ENCODE measurements at places on chromosomes 4 and X. TPM values are rescaled to one million over a fixed set of nuclear protein-coding genes. Genes with fewer than 3 reads are reported as not detected.

GRCh38 chr4:2469192-2469984 lies 482 bp downstream of the RNF4 start:
- peak; percentile 52 for DNase-seq

DNA sequence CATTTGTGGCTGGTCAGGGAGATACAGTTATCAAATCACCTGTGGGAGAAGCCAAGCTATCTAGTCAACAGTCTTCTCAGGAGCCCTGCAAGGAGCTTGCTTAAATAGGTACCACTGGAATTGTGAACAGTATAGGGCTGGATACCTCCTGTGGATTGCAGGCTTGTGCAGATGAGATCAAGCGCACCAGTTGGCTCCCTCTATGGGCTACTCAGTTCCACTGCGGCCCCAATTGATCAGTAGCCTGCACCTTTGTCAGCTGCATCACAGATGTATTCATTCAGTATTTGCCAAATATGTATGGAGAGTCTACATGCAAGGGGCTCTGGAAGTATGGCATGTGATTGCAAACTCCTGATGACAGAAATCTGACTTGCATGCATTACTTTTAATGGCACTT lies 28.6 kb downstream of the TEX13A start:
- peak; percentile 0 for DNase-seq

GRCh38 chr4:2742081-2742822 lies 13.9 kb downstream of the TNIP2 start:
- DNase-seq: no peak

DNA sequence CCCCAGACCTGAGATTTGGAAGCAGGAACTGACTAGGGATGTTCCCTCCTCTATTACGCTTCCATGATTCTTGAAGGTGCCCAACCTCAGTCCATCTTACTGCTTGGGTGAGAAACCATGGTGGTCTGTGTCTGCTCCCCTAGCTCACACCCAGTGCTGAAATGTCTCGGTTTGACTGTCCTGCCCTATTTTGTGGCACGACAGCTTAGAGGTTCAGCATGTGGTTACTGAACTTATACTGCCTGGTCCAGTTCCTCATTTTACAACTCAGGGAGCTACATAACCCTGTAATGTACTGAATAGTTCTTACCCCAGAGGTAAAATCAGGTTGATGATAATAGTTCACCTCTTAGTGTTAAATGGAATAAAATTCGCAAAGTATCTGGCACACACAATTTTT lies 203.1 kb downstream of the RBM46 start:
- DNase-seq: no peak

GRCh38 chr4:69787879-69788278 lies 27.5 kb upstream of the SULT1B1 start:
- no peak for DNase-seq

GRCh38 chr4:1714303-1715001 lies 2.3 kb upstream of the SLBP start:
- DNase-seq: no peak

GRCh38 chr4:7515390-7515902 lies 80.7 kb upstream of the PSAPL1 start:
- DNase-seq: peak; percentile 16

- peak; percentile 54 for DNase-seq
Measured at GRCh38 chr4:85370400-85371032, 104.4 kb upstream of the ARHGAP24 start.

GRCh38 chr4:17448689-17449088 lies 63.2 kb downstream of the QDPR start:
- peak; percentile 34 for DNase-seq

DNA sequence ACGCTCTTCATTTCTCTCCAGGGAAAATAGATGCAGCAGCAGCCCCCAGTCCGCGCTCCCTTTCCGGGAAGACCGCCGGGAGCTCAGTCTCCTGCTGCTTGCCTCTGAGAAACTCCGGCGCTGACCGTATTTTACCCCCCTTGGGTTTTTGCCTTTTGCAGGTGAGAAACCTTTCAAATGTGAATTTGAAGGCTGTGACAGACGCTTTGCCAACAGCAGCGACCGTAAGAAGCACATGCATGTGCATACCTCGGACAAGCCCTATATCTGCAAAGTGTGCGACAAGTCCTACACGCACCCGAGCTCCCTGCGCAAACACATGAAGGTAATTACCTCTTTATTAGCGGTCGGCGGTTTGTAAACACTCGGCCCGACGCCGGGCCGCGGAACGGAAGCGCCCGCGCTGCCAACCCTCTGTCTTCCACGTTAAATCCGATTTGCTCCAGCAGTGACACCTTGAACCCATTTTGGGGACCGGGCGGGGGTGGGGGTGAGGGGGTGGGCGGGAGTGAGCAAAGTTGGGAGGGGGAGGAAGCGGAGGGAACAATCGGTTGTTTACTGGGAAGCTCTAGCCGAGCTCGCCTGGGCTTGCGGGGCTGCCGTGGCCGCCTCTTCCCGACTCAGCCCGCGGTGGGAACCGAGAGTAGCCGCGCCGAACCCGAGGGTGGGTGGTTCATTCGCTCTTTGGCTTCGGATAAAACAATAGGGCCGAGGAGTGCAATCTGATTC lies 3.0 kb downstream of the ZIC3 start:
- no peak for DNase-seq

DNA sequence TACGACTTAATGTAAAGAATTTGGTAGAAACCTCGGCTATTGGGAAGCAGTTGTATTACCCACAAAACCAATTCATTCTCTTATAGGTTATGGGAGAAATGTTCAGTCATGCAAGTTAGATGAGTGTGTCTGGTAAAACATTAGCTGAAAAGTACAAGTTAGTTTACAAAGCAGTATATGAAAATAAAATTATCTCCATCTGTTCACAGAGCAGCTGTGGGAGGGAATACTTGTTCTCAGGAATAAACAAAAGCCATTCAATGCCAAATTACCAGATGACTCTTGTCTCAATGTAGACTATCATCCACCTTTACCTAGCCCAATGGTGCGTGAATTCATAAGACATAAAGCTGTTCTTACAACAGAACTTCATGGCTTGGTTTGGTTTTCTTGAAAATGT lies 28.6 kb downstream of the STAP1 start:
- no peak for DNase-seq

- DNase-seq: no peak
Measured at GRCh38 chr4:73952352-73952751, 29.5 kb downstream of the PF4 start.

DNA sequence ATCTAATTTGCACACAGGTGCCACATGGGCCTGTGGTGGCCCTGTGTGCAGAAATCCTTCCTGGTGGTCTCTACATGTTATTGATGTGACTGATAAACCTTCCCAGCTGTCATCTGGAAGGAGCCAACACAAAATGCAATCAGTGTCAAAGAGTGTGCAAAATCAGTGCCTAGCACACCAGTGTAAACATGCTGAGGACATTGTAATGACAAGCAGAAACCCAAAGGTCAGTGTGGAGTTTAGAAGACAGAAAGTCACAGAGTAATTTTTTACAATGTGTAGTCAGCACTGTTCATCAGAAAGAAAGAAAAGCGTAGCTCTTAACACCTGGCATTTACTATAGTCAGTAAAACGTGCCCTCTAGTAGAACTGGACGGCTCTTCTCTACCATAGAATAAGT lies 50.3 kb downstream of the PHKA2 start:
- DNase-seq: no peak

DNA sequence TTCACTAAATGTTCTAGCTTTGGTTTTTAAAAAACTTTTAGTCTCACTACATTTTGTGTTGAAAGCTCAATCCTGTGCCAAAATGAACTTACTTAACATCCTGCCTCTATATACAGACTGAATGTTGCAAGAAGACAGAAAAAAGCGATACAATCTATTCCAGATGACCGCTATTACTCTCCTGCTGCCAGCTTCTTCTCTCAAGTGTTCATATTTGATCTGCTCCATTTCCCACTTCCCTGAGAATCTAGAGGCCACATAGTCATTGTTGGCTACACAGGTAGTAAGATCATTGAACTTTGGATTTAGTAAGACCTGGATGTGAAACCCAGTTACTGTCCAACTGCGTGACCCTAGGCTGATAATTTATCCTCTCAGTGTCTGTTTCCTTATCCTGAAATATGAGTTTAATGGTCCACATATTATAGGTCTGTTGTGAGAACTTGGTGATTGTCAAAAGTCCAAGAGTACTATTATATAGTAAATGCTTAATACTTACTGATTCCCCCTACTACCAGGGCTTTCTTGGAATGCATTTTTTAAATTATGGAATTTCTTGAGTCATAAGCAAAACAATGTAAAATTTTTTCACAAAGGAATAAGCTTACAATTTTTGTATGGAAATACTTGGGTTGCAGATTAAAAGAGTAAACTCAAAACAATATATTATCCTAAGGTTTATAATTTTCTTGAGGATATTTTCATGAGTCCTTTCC lies 976.8 kb upstream of the ADGRL3 start:
- DNase-seq: peak; percentile 15

- no peak for DNase-seq
Measured at GRCh38 chr4:26812049-26812714, 48.5 kb upstream of the STIM2 start.

DNA sequence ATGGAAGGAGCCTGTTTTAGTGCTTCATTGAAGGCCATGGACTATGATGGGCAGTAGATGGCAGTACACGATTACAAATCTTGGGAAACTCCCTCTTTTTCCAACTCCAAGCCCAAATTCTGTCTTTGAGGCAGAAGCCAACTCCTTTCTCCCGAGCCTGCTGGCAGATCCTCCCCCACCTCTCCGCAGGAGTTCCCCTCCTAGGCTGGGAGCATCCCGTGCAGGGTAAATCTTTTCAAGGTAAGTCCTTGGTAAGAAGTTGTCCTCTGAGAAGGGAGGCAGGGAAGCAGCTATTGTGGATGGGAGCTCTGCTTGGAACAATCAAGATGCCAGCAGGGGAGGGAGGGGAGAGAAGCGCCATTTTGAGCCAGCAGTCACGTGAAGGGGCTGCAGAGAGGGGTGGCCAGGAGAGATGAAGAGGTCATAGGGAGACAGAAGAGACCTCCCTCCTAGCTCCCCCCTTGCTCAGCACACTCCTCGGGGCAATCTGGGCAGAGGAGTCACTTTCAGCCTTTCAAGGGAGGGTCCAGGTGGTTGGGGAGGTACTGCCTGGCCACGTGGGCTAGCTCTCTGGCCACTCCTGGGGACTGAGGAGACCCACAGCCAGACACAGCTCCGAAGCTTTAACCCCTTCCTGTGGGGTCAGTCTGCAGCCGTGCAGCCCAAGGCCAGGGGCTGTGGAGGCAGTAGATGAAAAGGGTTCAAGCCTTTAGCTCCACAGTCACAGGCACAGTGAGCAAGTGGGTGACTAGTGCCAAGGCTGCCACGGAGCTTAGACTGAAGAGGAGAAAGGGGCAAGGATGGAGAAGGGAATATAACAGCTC lies 9.6 kb downstream of the CC2D2A start:
- DNase-seq: peak; percentile 91

DNA sequence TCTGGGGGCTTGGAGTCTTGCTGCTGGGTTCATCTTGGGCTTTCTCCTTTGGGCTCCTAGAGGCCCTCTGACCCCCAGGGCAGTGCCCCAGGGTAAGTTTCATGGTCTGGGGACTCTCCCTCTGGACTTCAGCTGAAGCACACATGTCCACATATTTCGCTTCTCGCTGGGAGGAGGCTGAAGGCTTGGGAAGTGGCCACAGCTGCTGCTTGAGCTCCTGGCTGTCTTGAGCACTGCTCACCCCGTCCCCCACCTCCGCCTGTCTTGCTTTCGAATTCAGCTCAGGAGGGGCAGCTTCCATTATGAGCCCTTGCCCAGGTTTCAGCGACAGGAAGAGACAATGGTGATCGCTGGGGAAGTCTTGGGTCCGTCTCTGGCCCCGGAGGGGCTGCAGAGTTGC lies 3.7 kb downstream of the C4orf54 start:
- DNase-seq: no peak

DNA sequence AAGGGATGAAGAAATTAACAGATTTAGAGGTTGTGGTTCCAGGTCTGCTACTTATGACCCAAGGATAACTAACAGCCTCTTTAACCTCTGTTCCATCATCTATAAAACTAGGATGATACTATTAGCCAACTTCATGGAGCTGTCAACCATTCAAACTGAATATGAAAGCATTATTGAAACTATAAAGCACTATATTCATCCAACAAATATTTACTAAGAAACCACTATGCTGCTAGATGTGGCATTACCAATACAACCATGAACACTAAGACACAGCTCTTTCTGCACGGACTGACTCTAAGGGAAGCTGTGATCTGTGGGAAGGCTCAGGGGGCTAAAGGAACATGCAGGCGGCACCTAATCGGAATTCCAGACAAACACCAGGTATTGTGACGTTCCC lies 66.0 kb downstream of the APBB2 start:
- DNase-seq: no peak

GRCh38 chrX:10242026-10242425 lies 85.3 kb downstream of the CLCN4 start:
- no peak for DNase-seq

- no peak for DNase-seq
Measured at GRCh38 chrX:124860736-124861135, 458.9 kb upstream of the TEX13C start.

The HAUS7 gene
- total RNA-seq: 16.8 TPM

The ETDB gene
- not detected for total RNA-seq

The CT45A1 gene
- not detected for total RNA-seq

The ATP1B4 gene
- not detected for total RNA-seq

The NXF2B gene
- total RNA-seq: not detected

The MSX1 gene
- 4.3 TPM for total RNA-seq

The ZDHHC15 gene
- total RNA-seq: under 0.01 TPM

The ADH1C gene
- total RNA-seq: not detected

The XPNPEP2 gene
- total RNA-seq: not detected

The KCNIP4 gene
- total RNA-seq: under 0.01 TPM
